ENCODE measurements at places on chromosomes 4 and X.

GRCh38 chr4:148376151-148376550, 66.1 kb downstream of the NR3C2 start:
- peak; percentile 79 for DNase-seq

DNA sequence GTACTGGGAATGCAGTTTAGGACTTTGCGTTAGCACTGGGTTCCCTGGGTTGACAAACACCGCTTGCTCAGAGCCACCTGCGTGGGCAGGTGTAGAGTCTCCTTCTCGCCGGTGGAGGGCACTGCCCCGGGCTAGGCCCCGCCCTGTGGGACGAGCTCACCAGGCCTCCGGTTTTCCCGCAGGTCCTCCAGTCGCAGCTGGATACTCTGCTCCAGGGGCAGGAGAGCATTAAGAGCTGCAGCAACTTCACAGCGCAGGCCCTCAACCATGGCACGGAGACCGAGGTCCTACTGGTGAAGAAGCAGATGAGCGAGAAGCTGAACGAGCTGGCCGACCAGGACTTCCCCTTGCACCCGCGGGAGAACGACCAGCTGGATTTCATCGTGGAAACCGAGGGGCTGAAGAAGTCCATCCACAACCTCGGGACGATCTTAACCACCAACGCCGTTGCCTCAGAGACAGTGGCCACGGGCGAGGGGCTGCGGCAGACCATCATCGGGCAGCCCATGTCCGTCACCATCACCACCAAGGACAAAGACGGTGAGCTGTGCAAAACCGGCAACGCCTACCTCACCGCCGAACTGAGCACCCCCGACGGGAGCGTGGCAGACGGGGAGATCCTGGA, 49.2 kb upstream of the MND1 start:
- no peak for DNase-seq

GRCh38 chrX:105191878-105192277, 28.6 kb downstream of the TEX13A start:
- DNase-seq = no peak

DNA sequence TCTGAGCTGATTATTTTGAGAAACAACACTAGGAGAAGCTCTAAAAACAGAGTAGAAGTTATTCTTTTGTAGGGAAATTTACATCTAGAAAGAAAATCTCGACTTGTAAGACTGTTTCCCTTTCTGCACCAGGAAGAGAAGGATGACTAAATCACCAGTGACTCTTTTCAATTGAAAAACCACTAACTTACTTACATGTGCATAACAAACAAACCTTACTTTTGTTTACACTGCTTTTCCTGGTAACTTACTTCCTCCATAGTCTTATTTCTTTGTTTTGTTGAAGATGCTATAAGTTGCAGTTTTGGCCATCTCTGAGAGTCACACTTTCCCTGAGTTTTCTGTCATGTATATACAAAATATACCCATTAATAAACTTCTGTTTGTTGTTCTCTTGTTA, 293.6 kb upstream of the FAT4 start:
- DNase-seq = no peak

DNA sequence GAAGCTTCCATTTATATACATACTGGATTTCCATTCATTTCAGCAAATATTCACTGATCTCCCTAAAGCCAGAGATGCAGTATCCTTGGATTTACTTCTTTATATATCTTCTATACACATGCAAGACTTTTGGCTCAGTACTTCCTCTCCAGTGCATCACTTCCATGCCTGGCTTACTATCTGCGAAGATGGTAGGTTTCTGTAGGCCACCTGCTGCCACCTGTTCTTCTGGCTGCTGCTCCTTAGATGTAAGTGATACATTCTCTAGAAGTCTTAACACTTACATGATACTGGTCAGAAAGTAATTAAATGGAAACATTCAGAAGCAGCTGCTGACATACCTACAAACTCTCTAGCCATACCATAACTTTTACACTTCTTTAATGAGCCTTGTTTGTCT, 48.9 kb downstream of the TBC1D9 start:
- no peak for DNase-seq

DNA sequence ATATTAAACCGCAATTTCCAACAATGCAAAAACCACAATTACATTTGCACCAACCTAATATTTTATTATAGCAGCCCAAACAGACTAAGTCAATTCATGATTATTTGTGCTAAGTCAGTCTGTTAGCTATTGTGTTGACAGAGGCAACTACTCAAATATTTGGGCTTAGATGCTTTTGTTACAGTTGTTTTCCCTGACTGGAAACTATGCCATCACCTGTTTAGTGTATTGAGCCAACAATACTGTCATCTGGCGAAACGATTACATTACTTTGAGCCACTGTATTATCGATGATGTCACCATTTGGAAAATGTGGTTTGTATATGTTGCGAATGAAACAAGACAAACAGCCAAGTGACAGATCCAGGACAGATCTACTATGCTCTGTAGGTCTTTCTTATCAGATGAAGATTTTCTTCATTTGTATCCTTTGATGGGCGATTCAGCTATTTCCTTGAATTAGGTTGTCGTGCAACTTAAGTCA, 38.7 kb upstream of the INTS6L start:
- no peak for DNase-seq

- no peak for DNase-seq
Observed at GRCh38 chr4:153577053-153577452, 107.0 kb upstream of the TLR2 start.

DNA sequence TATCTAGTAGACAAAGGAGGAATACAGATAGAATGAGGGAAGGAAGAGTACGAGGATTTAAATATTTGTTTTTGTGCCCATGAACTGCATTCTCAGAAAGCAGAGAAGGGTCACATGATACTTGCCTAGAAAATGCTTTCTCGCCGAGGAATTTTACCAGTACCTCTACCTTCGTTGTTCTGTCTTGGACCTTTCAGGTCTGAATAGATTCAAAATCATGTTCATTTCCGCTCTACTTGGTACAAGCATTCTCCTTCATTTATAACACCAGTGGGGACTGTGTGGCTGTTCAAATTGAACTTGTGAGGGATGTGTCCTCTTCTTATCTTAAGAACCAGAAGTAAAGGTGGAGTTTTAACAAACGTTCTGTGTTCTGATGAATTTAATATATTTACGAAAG, 1.9 kb downstream of the USP38 start:
- no peak for DNase-seq

- DNase-seq = no peak
Observed at GRCh38 chrX:23482561-23482960, 147.9 kb downstream of the PTCHD1 start.

DNA sequence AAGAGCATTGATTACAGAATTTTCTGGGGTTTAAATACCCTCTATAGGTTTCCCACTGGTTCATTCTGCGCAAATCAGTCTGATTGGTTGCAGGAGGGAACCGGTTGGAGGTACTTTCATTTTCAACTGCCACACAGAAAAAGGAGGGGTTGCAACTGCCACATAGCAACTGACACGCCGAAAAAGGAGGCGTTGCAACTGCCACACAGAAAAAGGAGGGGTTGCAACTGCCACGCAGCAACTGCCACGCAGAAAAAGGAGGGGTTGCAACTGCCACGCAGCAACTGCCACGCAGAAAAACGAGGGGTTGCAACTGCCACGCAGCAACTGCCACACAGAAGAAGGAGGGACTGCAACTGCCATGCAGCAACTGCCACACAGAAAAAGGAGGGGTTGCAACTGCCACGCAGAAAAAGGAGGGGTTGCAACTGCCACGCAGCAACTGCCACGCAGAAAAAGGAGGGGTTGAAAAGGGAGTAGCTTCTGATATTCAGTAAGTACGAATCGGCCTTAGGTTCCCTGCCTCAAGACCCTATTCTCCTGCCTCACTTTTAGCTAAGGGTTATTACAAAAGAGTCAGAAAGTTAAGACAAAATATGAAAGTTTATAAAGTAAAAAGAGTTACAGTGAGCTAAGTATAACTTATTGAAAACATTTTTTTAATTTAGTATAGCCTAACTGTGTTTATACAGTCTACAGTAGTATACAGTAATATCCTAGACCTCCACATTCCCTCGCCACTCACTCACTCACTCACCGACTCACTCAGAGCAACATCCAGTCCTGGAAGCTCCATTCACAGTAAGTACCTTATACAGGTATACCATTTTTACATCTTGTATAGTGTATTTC, 431.8 kb downstream of the KCTD8 start:
- DNase-seq = no peak

Data from MV-4-11 (cell line).